ENCODE measurements at places on chromosomes 2 and 18.

DNA sequence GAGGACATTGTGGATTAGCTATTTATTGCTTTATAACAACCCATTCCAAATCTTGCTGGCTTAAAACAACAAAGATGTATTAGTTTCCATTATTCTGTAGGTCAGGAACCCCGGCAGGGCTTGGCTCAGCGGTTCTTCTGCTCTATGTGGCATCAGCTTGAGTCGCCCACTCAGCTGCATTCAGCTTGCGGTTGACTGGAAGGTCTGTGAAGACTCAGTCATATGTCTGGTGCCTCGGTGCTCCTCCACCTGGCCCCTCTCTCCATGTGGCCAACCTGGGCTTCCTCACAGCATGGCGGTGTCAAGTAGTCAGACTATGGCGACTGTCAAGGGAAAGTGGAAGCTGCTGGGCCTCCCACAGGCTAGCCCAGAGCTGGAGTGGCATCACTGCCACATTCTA, 48.6 kb downstream of the EMILIN2 start:
- DNase-seq: no peak

GRCh38 chr2:27308359-27308881, at the start of gene UCN:
Gene UCN (minus strand): TSS chr2:27308445. CDS start chr2:27307895, 550 bp downstream.
- DNase-seq: no peak

GRCh38 chr18:55024564-55024963, 65.3 kb upstream of the CCDC68 start:
- no peak for DNase-seq

GRCh38 chr18:51168960-51169662, 28.4 kb downstream of the MEX3C start:
- DNase-seq: no peak

DNA sequence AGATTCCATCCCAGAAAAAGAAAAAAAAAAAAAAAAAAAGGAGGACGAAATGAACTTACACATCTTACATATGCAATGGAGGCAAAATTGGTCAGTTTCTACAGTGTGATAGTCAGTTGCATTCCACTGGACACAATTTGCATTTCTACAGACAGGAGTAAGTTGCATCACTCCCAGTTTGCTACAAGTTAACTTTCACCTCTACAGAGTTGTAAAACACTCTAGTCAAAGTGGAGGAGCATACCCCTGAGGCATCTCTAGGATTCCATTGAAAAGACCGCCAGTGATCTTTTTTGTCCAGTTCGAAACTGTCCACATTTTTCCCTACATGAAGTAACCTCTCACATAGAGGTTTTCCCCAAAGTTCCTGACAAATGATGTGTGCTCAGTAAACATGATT, 202.8 kb downstream of the VAPA start:
- no peak for DNase-seq

DNA sequence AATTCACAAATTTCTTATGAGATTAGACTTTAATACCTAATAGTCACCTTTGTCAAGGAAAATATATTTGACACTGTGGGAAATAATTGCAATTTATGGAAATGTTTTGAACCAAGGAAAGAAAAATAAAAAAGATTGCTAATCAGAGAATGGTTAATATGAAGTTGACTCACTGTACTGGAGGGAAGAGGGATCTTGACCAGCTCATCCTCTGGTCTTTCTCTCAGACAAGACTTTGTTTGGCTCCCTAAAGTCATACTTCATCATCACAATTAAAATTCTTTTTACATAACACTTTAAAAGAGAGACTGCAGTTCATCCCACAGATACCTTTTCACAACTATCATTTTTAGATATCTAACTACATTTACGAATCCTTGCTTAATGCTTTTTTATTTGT, 538.5 kb upstream of the ZEB2 start:
- no peak for DNase-seq

- no peak for DNase-seq
Observed at GRCh38 chr2:219642069-219642454, 14.6 kb downstream of the SLC4A3 start.

GRCh38 chr2:3475771-3476170, 43.6 kb downstream of the ADI1 start:
- DNase-seq: no peak
